ENCODE measurements at places on chromosomes 7 and 10.

DNA sequence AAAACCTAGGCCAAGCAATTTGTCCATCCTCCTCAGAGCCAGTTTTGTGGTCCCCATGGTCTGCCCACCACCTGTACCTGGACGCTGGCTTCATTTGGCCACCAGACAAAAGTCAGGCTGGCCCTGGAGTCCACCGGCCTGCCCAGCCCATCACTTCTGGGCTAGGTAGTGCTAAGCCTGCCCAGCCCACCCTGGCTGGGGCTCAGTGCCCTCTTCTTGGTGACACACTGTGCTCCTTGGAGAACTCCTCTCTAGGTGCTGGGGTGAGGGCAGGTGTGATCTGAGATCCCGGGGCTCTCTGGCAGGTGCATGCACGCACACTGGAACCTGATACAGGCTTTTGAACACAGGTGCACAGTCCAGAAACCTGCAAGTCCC, 1.1 kb downstream of the AIFM2 start:
- DNase-seq: no peak

DNA sequence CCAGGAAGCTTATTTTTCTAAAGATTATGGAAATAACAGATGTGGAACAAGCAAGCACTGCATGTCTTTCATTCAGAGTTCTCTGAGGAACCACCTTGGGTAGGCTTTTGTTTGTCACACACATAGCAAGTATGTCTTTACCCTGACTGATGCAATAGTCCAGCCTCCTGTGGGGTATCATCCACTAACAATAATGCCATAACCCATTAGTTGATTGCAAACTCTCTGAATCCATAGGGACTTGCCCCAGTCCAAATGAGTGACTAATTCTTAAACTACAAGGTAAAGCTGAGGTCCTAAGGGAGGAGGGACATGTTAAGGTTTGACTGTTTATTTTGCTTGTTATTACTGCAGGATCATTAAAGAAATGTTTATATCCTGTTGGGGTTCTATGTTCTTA, 151.4 kb upstream of the PRPS1L1 start:
- DNase-seq: no peak

DNA sequence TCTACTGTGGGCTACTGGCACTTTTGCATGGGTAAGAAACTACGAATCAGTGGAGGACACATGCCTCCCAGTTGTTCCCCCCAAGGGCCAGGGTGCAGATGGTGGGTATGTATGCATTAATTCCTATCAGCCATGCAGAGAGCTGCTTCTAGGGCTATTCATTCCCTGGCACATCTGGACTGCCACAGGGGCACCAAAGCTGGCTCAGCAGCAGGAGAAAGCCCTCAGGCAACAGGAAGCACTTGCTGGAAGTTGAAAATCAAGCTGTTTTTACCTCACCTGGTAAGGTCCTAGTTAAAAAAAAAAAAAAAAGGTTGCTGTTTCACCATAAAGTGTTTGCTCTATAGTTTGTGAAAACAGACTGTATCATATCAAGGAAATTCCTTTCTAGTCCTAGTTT, 1342.6 kb downstream of the REEP3 start:
- no peak for DNase-seq

- DNase-seq: no peak
Measured at GRCh38 chr7:2024567-2024918, 208.2 kb downstream of the MAD1L1 start.

GRCh38 chr7:98617051-98617959, at the start of gene NPTX2:
Gene NPTX2 (plus strand): TSS chr7:98617285. CDS start chr7:98617462, 177 bp downstream.
- DNase-seq: peak; percentile 50

- no peak for DNase-seq
Measured at GRCh38 chr7:8131694-8132605, 130.0 kb downstream of the ICA1 start.

GRCh38 chr7:27164367-27165088, 809 bp downstream of the HOXA9 start:
- DNase-seq: no peak

DNA sequence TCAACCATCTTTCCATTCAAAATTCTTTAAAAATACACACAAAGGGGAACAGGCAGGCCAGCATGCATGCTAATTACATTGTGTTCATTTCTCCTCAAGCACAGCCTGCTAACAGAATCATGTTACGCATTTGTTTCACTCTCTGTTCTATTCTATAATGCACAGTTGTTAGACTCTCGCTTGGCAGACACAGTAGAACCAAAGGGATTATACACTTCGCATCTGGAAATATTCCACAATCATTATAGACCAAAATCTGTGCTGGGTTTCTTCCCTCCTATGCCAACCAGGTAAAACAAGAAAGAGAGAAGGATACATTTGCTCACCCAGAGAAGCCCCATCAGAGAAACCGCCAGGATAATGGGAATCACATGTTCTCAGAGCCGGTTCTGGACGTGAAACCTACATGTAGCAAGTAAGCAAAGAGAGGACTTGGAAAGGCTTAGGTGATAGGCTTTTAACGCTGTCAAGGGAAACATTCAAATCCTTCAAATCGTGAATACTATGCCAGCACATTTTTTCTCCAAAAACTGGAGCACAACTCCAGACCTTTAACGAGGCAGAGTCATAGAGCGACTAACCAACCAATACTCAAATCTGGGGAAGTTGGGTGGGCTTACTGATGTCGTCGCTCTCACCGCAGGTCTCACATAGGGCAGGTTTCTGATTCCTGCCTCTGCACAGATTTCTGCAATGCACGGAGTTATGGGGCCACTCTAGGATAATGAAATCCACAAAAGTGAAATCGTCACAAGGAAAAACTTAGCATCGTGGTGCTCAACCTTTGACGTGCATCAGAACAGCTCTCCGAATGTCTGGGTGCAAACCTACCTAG, 380.5 kb upstream of the AUTS2 start:
- DNase-seq: no peak

- no peak for DNase-seq
Measured at GRCh38 chr10:110977662-110978061, 58.3 kb downstream of the SHOC2 start.

DNA sequence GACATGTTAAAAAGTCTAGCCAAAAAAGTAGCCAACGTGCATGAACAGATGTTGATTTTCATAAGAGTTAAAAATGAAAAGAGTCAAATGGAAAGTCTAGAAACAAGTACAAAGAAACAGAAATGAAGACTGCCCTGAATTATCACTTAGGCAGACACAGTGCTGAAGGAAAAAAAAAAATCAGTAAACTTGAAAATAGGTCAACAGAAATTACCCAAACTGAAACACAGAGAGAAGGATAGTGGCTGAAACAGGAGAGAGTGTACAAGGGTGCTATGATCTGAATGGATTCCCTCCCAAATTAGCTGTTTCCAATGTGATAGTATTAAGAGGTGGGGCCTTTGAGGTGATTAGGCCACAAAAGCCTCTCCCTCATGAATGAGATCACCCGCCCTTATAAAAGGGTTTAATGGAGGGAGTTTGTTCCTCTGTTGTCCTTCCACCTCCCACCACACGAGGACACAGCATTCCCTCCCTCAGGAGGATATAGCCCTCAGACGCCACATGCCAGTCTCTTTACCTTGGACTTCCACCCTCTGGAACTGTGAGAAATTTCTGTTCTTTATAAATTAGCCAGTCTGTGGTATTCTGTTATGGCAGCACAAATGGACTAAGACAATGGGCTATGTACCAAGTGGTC, 249.7 kb downstream of the AHR start:
- DNase-seq: no peak

DNA sequence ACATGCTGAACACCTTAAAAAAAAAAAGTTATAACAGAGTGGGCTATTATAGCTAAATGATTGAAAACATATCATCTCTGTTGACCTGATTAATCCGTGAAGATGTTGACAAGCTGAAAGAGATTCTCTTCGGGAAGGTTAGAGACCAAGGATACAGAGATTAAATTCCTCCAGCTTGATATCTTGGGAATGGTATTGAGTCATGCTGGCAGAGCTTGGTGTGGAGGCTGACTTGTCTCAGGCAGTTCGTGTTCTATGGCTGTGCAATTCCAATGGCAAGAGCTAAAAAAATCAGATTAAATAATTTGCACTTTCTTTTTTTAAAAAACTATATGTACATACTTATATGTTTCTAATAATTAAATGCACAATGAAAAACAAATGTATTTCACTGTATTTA, 24.9 kb upstream of the CACNA2D1 start:
- no peak for DNase-seq

DNA sequence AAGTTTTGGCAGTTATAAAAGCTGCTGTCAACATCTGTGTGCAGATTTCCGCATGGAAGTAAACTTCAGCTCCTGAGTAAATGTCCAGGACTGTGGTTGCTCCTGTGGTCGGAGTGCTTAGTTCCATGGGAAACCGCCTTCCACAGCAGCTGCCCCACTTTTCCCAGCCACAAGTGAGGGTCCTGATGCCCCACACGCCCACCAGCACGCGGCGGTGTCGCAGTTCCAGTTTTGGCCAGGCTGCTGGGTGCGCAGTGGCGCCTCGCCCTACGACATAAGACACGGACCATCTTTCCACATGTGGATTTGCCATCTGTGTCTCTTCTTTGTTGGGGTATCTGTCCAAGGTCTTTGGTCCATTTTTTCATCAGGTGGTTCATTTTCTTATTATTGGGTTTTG, 167.1 kb downstream of the DIP2C start:
- DNase-seq: no peak

DNA sequence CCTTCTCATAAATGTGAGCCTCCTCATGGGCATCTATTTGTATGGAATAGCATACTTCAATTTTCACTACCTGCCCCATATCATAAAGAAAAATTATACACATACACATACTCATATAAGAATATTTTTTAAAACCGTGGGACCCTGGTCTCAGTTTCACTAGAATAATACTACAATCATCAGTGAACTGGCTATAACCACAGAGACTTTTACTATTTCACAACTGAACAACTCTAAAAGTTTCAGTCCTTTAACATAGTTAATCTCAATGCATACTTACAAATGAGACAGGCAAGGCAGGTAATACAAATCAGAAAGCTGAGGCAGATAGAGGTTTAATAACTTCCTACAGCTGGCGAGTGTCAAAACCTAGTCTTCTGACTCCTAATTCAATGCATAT, 83.1 kb downstream of the LRRN3 start:
- no peak for DNase-seq

DNA sequence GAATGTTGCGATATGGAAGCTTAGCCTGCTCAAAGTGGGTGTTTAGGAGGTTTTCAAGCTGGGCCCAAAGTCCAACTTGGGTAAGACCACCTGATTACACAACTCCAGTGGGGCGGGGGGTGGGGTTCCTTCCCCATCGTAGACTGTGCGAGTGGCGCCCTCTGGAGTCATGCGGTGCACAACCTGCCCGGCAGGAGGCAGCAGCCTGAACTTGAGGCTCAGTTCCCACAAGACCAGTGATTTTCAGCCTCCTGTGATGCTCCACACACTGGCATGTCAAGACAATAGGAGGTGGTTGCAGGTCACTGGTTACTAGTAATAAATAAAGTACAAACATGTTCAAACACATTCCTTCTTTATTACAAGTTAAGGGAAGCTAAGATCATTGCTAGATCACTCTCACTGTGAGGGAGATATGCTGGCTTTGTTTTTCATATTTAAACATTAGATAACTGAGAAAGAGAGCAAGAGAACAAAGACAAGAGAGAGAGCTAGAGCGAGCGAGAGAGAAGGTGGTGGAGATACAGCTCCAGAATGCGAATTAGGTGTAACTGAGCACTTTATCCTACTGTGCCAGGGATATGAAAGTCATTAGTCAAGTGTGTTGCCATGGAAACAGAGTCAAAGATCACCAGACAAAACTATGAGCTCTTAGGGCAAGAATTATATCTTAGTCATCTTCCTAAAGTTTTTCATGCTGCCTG, 97.4 kb upstream of the BMPER start:
- DNase-seq: no peak

DNA sequence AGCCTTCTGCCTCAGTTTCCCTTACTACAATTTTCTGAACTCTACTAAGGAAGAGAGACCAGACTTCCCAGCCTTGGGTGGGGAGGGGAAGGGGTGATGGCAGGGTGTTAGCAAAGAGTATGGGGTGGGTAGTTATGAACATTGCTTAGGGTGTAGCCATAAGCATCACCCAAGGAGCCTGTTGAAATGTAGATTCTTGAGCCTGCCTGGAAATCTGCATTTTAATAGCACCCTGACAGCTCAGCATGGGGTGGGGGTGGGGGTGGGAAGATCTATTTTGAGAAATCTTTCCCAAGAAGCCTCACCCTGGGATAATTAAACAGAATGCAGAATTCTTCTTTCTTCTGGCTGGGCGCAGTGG, 164.8 kb downstream of the NRF1 start:
- DNase-seq: no peak

DNA sequence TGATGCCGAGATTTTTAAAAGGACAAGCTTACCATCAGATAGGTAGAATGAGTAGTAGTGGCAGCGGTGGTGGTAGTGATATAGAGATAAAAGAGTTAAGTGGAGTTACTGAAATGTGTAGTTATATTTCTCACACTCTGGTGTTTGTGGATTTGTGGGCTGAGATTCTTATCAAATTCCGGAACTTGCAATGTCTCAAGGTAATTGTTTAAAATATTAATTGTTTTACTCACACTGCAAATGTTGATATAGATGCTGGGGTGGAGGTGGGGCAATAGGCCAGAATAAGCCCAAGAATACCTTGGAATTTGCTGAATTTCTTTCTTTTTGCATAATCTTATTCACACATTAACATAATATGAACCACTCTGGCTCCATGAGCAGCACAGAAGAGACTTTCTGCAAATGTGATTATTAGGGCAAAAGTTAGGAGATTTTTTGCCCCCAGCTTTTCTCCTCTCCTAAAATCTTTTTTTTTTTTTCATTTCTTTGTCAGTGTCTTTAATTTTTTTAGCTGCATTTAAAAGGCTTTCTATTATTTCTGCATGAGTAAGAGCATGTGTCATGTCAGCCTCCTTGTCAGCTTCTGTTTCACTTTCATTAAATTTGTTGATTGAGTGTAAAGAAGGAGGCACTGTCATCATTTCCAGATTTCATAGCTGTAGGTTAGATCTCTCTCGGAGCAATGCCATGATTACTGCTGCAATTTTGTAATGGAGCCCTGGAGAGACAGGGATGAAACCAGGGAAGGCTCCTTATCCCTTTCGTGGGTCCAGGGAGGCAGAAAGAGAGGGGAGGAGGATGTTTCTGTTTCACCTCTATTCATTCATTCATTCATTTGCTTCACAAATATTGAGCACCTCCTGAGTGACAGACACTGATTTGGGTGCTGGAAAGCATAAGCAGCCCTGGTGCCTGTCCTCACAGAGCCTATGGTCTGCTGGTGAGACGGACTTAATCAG, 13.1 kb upstream of the SGMS1 start:
- no peak for DNase-seq

DNA sequence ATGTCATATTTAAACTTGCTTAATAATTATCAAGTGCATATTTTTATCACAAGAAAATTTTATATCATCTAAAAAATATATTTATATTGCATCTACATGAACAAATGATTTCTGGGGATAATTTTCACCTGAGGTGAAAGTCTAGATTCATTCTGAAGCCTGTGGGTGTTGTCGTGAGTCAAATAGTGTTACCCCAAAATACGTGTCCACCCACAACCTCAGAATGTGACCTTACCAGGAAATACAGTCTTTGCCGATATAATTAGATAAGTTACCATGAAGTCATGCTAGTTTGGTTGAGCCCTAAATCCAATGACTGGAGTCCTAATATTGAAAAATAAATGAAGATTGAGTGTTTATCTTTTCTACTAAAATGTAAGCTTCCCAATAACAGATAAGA, 203.0 kb upstream of the MDFIC start:
- no peak for DNase-seq

Measured in C1 segment of cervical spinal cord (tissue), 14 donors.